ENCODE measurements at places on chromosomes 1 and 21. TPM values are rescaled to one million over a fixed set of nuclear protein-coding genes. Genes with fewer than 3 reads are reported as not detected.

- no peak for DNase-seq
Measured at GRCh38 chr1:47592296-47593012, 154.6 kb downstream of the FOXD2 start.

GRCh38 chr1:58841455-58841854 lies 57.6 kb upstream of the JUN start:
- peak; percentile 30 for DNase-seq

Gene UTS2
- total RNA-seq, result not detected

Gene BEND5
- total RNA-seq, result 3.1 TPM

Gene CELA2A
- not detected for total RNA-seq
